ENCODE measurements at places on chromosomes 11 and 22.

- no peak for DNase-seq
Measured at GRCh38 chr11:2824851-2825250, 60.7 kb downstream of the CDKN1C start.

GRCh38 chr11:104799251-104799650 lies 99.0 kb downstream of the CASP12 start:
- DNase-seq = no peak

DNA sequence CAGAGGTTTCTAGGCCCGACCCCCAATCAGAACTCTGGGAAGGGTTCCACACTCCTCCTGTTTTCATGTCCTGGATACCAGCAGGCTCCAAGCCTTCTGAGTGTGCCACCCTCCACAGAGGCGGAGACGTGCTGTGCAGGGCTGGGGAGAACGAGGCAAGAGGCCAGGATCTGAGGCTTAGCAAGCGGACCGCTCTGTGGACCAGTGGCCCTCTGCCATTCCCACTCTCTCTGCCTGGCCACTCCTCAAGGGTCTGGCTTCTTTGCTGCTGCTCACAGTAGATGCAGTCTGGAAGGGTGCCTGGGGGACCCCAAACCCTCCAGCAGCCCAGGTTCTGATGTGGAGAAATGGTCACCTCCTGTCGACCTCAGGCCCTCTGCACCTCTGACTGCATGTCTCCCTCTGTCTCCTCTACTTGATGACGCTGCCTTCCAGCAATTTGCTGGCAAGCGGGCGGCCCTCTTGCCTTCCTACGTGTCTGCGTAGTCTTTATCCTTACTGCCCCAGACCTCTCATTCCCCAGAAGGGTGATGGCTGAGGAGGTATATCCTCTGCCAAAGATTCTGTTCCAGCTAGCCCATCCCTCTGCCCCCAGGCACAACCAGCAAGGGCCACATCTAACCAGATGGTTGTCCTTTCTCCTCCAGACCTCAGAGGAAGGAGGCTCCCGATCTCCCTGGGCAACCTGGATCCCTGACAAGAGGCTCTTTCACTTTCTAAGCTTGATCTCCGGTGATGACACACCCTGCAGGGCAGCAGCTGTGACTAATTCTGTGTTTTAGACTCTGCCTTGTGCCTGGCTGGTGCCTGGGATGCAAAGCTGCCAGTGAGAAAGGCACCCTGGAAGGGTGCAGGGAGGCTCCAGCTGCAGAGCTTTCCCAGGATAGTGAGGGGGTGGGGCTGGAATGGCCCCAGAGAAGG lies 87.3 kb downstream of the NAT10 start:
- peak; percentile 33 for DNase-seq

DNA sequence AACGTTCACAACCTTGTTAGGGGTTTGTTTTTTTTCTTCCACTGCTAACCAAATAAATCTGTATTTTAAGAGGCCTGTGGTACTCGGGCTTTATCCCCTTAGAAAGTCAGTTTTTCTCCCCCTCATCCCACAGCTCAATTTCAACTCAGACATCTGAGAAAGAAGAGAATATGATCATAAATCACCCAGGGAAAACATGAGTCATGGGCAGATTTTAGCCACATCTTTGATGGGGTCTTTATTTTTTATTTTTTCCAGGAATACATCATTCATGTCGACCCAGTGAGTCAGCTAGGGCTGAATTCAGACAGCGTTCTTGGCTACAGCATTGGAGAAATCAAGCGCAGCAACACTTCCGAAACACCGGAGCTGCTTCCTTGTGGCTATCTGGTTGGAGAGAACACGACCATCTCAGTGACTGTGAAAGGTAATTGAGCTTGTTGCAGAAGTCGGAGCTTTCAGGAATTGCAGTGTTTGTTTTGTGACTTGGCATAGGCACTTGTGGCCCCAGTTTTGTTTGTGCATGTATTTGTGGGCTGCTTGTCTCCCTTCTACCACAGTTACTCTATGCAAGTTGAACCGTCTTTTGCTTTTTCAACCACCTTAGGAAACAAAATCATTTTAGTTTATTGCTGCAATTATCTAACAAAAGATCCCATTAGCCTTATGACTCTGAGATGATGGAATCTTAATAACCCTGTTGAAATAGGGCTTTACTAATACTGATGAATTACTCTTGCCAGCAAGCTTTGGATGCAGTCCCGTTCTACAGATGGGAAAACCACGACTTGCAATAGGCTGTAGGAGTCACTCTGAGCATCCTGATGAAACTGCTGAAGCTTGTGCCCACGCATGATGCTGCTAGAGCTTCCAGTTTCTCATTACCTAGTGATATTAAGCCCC lies 62.7 kb downstream of the DBX1 start:
- peak; percentile 88 for DNase-seq

DNA sequence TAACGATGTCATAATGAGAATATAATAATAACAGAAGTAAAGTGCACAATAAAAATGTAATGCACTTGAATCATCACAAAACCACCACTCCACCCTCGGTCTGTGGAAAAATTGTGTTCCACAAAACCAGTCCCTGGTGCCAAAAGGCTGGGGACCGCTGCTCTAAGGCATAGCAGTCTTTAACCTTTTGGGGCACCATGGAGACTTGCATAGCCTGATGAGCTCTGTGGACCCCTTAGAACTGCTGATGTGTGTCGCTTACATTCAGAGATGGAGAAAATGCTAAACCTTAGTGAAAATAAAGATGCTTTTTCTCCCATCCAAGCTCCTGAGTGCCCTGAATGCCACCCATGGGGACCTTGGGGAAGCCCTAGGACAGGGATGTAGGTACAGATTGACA lies 87.6 kb upstream of the SEPTIN5 start:
- DNase-seq = no peak

Measured in AG04449 (cell line).